ENCODE measurements at places on chromosomes 3 and 15. TPM values are rescaled to one million over a fixed set of nuclear protein-coding genes. Genes with fewer than 3 reads are reported as not detected.

DNA sequence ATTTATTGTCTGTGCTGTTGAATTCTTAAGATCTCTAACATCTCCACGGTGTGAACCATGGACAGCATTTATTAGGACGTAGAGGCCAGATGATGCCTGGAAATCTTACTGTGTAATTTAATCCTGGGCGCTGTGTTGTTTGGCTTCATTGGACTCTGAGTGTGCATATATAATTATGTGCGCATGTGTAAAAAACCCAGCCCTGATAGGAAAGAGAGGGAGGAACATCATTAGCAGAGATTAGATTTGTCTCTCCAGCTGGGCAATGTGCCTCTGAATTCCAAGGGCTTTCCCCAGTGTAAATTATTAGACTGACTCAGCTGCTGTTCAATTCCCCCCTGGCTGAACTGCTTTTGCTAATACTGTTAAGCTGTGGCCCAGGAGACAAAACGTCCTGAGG is 39.6 kb downstream of the MAP3K13 start:
- DNase-seq, result no peak

DNA sequence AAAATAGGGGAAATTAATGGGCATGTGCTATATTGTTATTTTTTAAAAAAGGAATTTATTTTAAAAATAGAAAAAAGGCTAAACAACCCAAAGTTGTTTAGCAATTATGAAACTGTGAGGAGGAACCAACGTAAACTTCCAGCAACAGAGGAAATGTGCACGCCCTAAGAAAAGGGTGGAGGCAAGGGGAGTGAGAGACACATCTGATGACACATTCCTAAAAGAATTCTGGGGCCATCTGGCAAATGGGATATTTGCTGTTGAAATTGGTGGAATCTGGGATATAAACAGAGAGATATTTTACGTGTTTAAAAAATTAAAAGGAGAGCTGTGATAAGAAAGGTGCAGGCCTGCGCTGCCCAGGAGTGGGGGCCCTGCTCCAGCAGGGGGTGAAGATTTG is 50.8 kb upstream of the MUC13 start:
- no peak for DNase-seq

DNA sequence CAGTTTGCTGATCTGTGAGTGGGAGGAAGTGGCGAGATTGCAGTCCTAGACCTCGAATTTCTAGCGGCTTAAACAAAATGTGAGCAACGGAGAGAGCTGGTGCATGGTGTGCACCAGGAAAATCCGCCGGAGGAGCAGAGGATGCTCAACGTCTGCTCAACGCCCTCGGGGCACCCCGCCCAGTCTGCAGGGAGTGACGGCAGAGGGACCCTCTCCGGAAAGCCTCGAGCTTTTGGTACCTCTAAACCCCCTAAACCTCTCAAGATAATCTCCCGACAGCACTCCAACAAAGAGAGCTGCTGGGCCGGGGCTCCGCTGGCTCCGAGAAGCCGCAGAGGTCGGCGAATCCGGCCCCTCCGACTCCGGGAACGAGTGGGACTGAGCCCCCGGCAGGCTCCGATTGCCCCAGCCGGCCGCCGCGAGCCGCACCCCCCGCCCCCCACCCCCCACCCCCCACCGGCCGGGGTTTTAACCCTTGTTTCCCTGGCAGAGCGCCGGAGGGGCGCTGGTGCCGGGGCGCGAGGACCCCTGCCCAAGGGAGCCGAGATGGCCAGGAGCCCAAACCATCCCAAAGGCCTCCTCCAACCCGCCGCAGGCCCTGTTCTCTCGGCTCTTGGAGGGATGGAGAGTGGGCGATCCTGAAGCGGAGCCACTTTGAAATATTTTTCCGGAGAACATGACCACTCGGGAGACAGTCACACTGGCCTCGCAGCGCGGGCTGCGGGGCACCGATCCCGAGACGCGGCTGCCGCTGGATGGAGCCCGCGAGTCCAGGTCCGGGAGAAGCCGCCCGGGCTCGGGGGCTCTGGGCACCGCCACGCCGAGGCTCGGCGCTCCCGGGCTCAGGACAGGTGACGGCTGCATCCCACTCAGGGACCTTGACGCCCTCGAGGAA is 1.5 kb downstream of the MEGF11 start:
- DNase-seq, result peak; percentile 65

DNA sequence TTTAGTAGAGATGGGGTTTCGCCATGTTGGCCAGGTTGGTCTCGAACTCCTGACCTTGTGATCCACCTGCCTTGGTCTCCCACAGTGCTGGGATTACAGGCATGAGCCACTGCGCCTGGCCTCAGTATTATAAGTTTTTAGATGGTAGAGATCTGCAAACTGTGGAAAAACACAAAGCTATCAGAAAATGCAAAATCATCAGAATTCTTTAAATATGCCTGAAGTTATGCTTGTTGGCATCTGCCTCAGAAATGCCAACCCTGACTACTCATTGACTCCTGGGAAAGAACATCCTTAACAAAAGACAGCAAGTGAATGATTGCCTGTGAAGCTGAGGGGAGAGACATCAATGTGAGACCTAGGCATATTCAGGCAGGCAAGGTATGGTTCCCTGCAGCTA is 94.3 kb upstream of the MB21D2 start:
- no peak for DNase-seq

DNA sequence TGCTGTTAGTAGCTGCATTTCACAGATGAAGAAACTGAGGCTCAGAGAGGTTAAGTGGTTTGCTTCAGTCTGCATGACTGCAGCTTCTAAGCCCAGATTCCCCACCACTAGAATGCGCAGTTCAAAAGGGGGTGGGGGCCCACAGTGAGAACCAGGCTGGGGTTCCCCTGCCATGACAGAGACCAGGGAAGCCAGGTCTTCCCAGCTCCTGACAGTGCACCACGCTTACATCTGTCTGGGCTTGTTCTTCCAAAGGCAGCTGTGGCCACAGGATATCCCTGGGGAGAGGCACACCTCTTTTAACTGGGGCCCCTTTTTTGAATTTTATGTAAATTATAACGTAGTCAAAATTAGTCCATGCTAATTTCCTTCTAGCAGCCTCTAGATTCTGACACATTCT is 5.3 kb downstream of the PLEKHO2 start:
- no peak for DNase-seq

GRCh38 chr3:133277813-133278212 is 122.0 kb upstream of the BFSP2 start:
- DNase-seq, result no peak

GRCh38 chr3:176780766-176781165 is 416.5 kb downstream of the TBL1XR1 start:
- no peak for DNase-seq

DNA sequence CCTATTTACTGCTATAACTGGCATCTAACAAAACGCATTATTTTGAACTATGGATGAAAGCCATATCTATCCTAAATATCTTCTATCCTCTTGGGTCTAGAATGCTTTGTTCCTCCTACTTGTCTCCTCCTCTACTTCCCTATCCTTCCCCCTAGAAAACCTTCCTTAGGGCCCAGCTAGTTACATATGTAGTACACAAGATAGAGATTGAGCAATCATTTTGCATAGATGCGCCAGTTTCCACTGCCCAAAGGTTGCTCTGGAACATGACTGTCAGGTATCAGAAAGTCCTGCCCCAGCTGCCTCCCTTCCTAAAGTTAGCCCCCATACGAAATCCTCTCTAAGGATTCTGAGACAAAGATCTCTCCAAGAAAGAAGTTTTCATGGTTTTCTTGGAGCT is 55.1 kb downstream of the GPR160 start:
- no peak for DNase-seq

- no peak for DNase-seq
Observed at GRCh38 chr15:76962337-76963013, 30.9 kb downstream of the RCN2 start.

- no peak for DNase-seq
Observed at GRCh38 chr3:27581852-27582251, 97.7 kb upstream of the SLC4A7 start.

DNA sequence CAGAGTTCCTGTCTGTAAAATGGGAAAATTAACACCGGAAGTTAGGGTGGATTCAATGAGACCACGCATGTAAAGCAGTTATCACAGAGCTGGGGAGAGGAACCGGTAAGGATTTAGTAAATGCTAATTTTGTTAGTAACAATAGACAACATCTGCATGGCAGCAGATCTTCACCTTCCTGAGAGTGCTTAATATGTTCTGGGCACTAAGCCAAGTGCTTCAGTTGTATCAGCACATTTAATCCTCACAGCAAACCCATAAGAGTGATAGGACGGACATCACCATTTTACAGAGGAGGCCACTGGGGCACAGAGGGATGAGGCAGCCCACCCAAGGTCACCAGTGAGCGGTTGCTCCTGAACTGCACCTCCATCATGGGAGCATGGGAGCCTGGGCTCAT is 189.4 kb downstream of the WNT5A start:
- DNase-seq, result no peak

- DNase-seq, result no peak
Observed at GRCh38 chr15:88656760-88657221, 18.0 kb downstream of the ISG20 start.

DNA sequence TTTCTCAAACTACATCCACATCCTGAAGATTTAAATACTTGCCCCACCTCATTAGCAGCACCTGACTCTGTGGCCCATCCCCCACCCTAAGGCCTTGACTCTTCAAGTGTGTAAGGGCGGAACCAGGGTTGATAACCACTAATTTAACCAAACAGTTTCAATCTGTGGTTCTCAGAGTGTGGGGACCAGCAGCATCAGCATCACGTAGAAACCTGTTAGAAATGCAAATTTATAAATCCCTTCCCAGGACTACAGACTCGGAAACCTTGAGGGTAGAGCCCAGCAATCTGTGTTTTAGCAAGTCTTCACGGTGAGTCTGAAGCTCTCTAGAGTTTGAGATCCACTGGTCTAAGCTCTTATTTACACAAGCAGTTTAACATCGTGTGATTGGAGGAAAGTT is 12.4 kb downstream of the GNB4 start:
- no peak for DNase-seq

GRCh38 chr3:60009931-60010478 is 960.2 kb upstream of the CFAP20DC start:
- no peak for DNase-seq

- DNase-seq, result no peak
Observed at GRCh38 chr15:68370768-68371151, 61.2 kb downstream of the ITGA11 start.

GRCh38 chr15:77969055-77969454 is 108.5 kb downstream of the TBC1D2B start:
- DNase-seq, result no peak

GRCh38 chr3:177816667-177817208 is 619.5 kb upstream of the TBL1XR1 start:
- no peak for DNase-seq

DNA sequence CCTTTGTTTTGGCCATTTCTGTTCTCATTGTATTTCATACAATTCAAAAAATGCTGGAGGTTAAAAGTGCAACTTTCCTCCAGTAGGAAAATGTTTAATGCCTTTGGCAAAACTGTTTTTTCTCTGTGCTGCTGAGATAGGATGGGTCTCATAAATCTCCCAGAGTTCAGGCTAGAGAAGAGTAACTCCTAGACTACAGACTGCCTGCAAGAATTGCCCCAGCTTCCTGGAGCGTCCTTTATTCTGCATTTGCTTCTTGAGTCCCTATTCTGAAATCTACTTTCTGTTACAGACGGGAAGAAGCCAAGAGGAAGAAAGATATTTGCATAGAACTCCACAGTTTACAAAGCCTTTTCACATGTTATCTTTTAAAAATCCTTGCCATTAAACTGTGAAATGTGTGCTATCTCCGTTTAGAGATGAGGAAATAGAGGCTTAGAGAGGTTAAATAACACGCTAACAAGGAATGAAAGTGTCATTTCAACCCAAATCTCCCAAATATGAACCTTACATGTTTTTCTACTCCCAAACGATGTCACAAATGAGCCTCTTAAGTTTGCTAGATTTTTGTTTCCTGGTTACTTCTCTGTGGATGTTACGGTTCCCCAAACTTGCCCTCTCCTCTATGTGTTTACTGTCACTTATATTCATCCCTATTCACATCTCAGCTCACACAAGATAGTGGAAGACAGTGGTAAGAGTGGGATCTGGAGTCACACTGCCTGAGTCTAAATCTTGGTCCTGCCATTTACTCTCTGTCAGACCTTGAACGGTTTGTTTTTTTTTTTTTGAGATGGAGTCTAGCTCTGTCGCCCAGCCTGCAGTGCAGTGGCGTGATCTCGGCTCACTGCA is 17.4 kb downstream of the NANOGP8 start:
- no peak for DNase-seq

- DNase-seq, result no peak
Observed at GRCh38 chr15:57566834-57567233, 24.9 kb upstream of the MYZAP start.

GRCh38 chr3:46239301-46239938 is 2.8 kb upstream of the CCR3 start:
- DNase-seq, result no peak

DNA sequence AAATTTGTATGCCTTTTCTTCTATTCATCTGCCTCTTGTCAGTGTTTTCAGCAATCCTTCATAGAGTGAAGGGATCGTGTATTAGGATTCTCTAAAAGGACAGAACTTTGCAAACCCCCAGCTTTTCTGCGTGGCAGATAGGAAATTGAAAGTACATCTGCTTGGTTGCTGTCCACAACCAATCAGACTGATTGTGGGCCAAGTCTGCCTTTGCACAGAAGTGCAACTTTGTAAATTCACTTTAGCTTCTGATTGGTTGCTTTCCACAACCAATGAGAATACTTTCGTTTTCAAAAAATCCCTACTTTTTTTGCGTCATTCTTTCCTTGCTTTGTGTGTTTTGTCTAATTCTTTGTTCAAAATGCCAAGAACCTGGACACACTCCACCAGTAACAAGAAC is 847.4 kb downstream of the FHIT start:
- DNase-seq, result no peak

DNA sequence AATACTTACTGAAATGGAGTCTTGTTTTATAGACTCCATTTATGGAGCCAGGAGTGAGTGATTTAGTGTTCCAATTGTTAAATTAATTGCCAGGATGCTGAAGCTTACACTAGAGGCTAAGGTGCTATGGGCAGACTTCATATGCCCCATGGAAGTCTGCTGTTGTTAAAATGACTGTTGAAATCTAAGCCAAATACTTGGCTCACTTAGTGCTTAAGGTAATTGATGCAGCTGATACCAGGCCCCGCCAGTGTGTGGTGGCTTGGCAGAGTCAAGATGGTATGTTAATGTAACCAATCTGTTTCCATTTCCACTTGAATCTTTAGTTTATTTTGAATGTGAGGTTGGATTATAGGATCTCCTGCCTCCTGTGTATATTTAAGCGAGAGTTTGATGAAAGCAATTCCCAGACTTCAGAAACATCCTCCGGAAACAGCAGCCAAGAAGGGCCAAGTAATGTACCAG is 187.1 kb downstream of the ITPR1 start:
- DNase-seq, result no peak

- no peak for DNase-seq
Observed at GRCh38 chr15:51244423-51244869, 94.0 kb downstream of the CYP19A1 start.

GRCh38 chr15:63551400-63551799 is 45.8 kb upstream of the FBXL22 start:
- no peak for DNase-seq

AVEN gene
- total RNA-seq, result 4.8 TPM

LYZL4 gene
- total RNA-seq, result not detected

HIGD2B gene
- not detected for total RNA-seq

ETV5 gene
- total RNA-seq, result 0.08 TPM

SPCS1 gene
- total RNA-seq, result 59.6 TPM

LCTL gene
- total RNA-seq, result not detected

ITIH1 gene
- total RNA-seq, result not detected

HTR3E gene
- not detected for total RNA-seq

ALPK3 gene
- 0.14 TPM for total RNA-seq

RAB8B gene
- 146 TPM for total RNA-seq

Data from CD8-positive, alpha-beta T cell (primary cell).